ENCODE measurements at places on chromosomes 5 and 9.
A peak's percentile ranks its signal among the peaks of the same experiment; 100 is the strongest.

DNA sequence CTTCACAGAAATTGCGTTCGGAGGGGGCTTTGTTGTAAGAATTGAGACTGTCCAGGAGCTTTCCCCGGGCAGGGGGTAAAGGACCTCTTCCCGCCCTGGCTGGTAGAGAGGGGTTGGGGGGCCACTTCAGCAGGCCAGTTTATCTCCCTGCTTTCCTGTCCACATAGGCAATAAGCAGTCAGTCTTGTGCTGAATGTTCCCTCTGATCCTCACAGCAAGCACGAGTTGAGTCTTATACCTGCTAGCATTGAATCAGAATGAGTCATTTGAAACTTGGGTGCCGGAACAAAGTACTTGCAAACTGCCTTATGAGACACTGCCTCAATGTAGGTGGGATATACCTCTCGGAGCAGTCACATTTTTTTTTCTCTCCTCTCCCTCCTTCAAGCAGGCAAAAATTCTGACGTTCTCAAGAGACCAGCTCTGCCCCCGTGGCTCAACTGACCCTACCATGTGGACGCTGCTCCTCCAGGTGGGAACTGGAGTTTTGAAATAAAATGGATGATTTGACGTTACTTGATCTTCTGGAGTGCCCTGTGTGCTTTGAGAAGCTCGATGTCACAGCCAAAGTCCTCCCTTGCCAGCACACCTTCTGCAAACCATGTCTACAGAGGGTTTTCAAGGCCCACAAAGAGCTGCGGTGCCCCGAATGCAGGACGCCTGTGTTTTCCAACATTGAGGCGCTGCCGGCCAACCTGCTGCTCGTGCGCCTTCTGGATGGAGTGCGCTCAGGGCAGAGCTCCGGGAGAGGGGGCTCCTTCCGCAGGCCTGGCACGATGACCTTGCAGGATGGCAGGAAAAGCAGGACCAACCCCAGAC is 1.3 kb downstream of the SH3RF2 start:
- DNase-seq, result no peak

DNA sequence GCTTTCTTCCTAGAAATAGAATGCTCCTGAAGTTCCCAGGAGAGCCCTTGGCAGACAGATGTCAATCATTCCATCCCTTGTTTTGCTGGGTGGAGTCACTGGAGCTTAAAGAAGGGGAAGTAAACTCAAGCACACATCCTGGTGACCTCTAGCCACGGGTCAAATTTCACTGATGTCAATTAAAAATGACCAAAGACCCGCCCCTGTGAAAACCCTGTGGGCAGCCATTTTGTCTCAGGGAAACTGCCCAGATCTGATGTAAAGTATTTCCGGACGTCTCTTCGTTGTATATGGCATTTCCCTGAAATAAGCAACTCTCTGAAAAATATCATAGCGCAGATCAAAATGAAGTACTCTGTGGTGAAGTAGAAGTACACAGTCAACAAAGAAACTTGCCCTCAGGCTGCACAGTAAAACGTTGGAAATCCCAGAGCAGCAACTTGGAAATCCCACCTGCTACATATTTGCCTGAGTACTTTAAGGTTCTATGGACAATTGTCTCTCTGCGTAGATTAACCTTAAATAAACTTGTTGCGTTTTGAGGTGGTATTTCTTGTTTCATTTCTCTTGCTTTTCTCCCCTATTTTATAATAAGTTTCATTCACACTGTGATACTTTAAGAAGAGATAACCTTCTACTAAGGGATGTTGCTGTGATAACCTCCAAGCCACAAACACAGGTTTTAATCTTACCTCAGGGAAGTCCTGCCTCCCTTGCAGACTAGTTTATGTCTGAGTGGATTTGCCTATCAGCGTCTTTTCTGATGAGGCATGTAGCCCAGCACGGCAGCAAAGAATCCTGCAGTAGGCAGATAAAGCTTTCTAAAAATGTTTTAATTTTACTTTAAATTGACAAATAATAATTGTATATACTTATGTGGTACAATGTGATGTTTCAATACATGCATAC is 60.9 kb upstream of the PIP5K1B start:
- DNase-seq, result no peak

DNA sequence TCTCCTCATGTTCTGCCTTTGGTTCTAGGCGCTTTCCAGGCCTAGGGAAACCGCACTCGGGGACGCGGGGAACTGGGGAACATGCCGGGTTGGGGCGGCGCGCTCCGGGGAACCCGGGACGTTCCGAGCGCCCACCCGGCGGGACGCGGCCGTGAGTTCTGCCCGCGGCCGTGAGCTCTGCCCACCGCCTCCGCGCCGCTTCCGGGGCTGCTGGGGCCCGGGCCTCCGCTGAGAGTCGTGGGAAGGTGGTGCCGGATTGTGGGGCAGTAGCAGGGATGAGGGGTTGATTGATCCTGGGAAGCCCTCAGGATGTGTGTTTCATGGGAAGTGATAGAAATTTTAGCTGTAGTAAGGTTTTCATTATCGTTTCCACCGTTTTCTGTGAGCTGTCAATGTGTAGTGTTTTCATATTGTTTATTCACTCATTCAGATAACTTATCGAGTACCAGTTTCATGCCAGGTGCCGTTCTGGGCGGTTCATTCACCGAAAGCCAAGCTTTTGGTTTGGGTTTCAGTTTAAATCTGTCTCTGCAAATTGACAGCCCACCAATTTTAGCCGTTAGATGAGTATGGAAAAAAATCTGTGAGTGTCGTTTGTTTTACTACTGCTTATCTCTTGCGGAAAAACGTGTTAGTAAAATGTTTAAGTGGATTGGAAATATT is 657 bp downstream of the MTRR start:
- peak; percentile 17 for DNase-seq

DNA sequence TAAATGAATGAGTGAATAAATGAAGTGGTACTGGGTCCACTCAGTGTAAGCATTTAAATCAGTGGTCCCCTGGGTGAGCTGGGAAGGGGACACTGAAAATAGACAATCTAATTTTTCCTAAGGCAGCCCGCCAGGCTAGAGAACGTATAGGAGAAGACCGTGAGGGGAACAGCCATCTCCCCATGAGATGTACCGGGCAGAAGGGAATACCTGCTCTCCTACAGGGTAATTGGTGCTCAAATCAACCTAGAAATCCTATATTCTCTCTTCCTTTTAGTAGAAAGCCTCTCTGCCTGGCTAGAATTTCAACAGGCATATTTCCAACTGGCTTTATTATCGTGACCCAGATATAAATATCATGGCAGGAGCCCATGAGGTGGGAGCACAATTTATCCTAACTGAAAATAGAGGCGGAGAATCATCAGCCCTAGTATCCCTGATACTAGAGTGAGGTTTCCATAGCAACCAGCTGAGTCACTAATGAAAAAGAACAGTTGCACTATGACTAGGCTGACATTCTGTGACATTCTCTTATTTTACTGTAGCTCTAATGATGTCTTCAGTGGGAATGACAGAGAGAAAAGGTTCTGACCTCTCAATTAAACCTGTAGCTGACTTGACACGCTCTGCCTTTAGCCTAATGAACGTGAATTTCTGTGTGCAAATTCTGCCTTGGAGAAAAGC is 96.5 kb upstream of the CAST start:
- peak; percentile 56 for DNase-seq

GRCh38 chr5:124921694-124922093 is 175.3 kb upstream of the ZNF608 start:
- DNase-seq, result no peak

GRCh38 chr9:22098643-22099332 is 89.7 kb upstream of the CDKN2B start:
- no peak for DNase-seq

- no peak for DNase-seq
These were observed 2.5 kb downstream of the ENTR1 start for GRCh38 chr9:136407911-136408310.

DNA sequence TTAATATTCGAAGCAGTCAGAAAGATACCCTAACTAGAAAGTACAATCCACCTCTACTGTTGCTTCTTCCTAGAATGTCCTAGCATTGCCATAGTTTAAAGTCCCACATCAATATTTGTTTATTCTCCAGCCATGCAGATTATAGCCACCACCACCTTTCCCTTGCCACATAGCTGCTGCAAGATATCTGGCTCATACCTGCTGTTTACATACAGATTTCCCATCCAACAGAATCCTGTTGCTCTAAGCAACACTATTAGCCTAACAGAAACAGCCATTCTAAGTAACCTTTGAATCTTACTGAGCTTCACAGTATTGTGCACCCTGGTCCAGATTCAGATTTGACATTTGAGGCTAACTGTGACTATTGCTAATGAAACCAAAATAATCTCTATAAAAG is 45.6 kb downstream of the GNAQ start:
- DNase-seq, result no peak

DNA sequence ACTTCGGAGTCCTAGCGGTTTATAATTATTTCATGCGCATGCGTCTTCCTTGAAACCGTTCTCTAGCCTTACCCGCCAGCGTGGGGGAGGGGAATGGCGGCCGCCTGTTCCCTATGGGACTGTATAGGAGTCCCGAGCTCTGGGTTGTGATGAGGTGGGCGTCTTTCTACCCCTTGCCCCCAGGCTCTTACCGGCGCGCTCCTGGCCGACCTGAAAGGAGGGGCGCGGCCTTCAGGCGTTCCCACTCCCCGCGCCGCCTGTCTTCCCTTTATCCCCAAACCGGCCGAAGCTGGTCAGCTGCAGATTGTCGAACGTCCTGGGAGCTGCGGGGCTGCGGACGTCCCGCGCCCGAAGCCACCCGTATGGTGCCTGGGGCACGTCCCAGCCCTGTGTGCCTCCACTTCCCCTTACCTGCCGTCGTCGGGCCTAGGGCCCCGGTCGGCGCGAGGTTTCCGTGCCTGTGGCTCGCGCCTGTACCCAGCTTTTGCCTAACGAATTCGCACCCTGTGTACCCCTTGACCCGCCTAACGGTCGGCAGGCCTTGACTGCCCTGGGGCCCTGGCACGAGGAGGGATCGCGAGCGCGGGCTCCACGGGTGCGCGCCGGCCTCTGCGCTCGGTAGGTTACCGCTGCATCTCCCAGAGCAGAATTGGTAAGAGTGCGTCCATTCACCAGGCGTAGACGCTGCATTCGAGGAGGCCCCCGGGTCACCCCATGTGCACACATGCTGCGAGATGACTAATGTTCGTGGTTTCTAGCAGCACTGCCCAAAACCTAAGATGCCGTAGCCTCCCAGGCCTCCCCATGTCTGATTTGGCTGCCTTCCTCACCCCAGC is 653 bp upstream of the HNRNPH1 start:
- DNase-seq, result peak; percentile 90
